Activated CD4-positive, alpha-beta T cell treated with anti-CD3 and anti-CD28 coated beads, Interleukin-2, amount 50 U/mL, for 24 hours (primary cell): ENCODE measurements at places on chromosomes 1 and 21.

GRCh38 chr1:22275626-22276395 is 132.9 kb upstream of the WNT4 start:
- peak; percentile 11 for DNase-seq

DNA sequence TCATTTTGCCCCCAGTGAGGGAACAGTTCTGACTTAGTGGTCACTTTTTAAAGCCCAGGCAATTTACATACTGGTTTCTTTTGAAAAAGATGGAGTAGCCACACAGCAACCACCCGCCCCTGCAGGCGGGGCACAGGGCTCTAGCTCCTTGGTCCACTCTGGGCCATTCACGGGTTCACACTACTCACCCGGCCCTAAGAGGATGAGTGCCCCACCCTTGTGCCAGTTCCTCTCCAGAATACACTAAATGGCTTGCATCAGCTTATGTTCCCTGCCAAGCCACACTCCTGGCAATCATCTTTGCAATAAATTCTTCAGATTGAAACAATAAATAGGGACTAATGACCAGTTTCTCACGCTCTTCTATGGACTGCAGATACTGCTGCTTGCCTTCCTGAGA is 15.7 kb upstream of the ATP13A2 start:
- no peak for DNase-seq

DNA sequence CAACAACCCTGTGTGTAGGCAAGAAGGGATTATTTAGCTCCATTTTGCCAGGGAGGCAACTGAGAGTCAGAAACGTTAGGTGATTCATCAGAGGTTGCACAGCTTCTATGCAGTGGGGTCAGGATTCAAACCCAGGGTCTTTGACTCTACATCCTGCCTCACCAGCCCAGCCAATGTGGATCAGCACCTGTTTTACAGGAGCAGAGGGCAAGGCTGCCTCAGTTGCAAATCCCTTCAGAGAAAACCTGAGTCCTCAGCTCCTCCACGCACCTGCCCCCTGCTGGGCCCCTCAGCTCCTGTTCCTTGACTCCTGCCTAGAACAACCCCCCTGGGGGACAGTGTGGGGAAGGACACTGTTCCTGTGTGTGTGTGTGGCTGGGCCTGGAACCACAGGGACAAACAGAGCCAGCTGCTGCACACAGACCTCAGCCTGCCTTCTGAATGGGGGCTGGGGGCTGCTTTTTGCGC is 61.6 kb downstream of the LRRN2 start:
- DNase-seq = no peak

- DNase-seq = no peak
Observed at GRCh38 chr1:15558516-15558915, 26.3 kb downstream of the AGMAT start.

DNA sequence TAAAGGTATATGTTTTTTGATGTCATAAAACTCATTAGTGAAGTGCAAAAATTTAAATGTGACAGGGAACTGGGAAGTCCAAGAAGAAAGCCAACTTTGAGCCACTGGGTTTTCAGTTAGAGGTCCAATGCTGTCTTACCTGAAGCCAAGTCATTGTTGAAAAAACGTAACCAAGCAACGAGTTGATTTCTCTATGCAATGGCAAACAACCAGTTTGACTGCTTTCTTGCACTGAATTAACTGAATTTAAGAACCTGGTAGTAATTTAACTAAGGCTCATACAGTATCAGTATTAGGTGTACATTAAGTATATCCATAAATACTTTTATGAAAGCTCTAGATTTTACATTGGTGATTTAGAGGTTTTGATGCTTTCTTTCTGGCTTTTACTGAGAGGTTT is 20.2 kb upstream of the S1PR1 start:
- no peak for DNase-seq

DNA sequence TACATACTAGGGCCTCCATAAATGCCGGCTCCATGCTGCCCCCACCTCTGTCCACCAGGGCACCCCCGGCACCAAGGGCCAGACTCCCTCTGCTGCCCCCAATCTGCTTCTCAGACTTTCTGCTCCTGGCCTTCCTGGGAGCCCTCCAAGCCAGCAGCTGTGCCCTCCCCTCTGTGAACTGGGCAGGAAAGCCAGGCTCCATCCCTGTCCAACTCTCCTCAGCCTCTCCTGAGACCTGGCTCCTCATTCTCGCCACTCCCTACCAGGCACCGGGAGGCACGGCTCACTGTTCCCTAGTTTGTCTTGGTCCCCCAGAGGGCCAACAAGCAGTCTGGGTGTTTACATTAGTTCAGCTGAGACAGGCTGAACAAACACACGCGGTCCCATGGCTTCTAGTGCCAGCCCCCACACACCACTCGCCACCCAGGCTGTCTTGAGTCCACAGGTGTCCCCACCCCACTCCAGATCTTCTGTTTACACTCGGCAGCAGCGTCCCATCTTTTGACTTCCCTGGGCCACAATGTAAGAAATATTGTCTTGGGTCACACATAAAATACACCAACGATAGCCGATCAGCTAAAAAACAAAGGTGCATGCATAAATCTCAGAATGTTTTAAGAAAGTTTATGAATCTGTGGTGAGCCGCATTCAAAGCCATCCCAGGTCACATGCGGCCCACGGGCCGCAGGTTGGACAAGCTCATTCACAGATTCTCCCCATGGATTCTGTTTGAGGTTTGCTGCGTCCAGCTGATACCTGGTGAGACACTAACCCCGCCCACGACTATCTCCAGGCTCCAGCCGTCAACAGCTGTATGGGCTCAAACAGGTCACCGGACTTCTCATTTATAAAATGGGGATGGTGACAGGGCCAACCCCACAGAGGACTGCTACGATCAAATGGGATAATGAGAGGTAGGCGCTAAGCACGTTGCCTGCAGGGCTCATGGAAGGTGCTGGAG is 29.5 kb upstream of the ECE1 start:
- DNase-seq = no peak

- no peak for DNase-seq
Observed at GRCh38 chr1:40416709-40417108, 33.6 kb upstream of the ZFP69B start.

- no peak for DNase-seq
Observed at GRCh38 chr1:228781161-228781808, 46.0 kb downstream of the RHOU start.

DNA sequence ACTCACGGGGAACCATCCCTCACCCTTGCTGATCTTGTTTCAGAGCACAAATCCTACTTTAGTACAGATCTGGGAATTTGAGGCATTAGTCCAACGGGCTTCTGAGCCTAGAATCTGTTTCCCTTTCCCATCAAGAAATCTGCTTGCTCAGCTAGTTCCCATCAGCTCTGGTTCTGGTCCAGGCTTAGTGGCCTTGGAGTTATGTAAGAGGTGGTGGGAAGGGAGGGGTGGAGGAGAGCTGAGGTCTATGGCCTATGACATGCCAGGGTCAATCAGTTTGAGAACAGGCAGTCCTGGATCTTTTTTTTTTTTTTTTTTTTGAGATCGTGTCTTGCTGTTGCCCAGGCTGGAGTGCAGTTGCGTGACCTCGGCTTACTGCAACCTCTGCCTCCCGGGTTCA is 4.1 kb downstream of the GSTM1 start:
- no peak for DNase-seq

DNA sequence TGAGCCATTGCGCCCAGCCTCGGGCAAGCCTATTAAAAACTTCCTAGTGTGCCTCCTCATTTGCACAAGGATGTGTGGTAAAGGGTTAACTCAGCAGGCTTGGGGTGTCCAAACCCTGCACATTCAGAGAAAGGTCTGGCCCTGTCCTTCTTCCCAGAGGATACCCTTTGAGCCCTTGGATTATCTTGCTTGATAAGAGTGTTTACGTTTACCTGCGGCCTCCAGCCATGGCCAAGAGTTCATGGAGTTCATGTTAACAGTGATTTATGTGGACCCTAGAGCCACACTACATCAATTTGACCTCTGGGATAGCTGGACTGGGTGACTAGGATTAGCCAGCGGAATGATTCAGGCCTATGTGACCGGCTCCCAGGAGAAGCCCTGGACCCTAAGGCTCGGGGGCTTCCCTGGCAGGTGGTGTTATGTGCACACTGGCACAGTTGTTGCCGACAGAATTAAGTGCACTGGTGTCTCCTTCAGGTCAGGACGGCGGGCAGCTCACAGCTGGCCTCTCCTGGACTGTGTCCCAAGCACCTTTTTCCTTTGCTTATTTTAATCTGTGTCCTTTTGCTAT is 7.7 kb upstream of the TCP10L start:
- DNase-seq = no peak

DNA sequence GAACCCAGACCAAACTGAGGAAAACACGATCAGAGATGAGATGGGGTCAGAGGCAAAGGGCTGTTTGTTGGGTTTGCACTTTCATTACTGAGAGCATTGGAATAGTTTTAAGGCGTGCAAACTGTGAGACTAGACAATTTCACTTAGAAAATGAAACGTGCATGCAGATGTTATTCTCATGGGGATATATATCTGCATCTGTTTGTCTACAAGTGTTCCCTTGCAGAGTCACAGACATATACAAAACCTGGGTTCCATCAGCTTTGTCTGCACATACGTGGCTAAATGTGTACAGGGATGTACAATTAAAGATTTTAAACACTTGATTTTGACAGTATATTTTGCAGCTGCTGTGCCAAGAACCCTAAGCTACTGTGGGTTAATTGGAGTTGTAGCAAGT is 355.4 kb downstream of the KIF26B start:
- DNase-seq = no peak

DNA sequence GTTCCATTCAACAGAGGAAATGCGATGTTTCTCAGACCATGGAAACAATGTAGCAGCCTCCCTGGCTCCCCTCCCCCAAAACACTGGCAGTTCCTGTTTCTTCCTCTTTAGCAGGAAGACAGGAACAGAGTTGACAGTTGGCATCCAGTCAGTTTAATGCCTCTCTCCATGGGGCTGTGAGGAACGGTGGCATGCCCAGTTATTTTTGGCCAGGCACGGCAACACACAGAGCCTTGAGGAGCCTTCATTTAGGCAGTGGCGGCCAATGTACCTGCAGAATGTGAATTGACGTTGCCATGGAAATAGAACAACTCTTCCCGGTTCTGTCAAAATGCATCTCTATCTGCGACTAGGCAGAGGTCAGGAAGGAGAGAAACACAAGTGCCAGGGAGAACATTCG is 330.6 kb downstream of the DSCAM start:
- no peak for DNase-seq

- DNase-seq = peak; percentile 51
Observed at GRCh38 chr1:67211589-67212563, 45.6 kb downstream of the IL23R start.

GRCh38 chr21:41802684-41803083 is 35.8 kb upstream of the RIPK4 start:
- no peak for DNase-seq

DNA sequence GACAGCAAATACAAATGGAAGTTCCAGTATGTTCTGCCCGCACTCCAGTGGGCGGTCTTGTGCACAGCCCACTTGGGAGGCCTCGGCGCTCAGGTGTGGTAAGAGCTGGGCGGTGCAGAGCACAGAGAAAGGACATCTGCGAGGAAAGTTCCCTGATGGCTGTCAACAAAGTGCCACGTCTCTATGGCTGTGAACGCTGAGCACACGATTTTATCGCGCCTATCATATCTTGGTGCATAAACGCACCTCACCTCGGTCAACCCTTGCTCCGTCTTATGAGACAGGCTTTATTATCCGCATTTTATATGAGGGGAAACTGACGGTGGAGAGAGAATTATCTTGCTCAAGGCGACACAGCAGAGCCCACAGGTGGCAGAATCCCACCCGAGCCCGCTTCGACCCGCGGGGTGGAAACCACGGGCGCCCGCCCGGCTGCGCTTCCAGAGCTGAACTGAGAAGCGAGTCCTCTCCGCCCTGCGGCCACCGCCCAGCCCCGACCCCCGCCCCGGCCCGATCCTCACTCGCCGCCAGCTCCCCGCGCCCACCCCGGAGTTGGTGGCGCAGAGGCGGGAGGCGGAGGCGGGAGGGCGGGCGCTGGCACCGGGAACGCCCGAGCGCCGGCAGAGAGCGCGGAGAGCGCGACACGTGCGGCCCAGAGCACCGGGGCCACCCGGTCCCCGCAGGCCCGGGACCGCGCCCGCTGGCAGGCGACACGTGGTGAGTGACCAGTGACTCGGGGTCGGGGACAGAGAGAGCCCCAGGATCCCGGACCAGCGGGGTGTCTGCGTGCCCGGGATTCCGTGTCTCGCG is at the start of gene IL12RB2:
Gene IL12RB2, plus strand, starts transcription at position 623 of the 810 bp plus-strand sequence. CDS start 12,496 bp downstream, outside the sequence.
- peak; percentile 34 for DNase-seq

DNA sequence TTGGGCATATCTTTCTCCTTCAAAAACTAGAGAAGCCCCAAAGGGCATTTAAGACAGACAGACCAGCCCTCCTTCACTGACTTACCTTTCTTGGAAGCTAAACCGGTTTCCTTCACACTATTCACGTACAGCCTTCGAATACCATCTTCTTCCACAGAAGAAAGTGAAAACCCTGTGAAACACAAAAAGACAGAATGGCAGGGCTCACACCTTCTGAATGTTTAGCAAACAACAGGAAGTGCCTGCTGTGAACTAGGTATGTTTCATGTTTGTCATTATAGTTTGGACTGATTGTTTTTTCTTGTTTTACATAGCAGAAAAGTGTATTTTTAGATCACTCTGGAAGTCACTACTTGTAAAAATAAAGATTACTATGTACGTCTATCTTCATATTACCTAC is 148.6 kb upstream of the KRTAP19-8 start:
- no peak for DNase-seq

DNA sequence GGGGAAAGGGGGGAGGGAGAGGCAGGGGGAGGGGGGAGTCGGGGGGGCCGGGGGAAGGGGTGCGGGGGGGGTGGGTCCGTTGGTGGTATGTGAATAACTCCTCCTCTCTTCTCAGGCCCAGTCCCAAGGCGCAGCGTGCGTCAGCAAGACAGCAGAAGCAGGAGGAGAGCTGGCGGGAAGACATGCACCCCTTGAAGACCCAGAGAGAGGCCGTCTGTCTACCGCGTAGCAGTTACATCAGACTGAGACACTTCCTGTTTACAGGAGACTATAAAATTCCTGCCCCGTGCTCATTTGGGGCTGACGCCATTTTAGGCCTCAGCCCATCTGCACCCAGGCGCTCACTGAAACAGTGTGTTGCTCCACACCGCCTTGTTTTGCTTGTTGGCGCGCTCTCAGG is 55.3 kb downstream of the SETD4 start:
- no peak for DNase-seq

GRCh38 chr21:33844104-33844889 is 71.3 kb downstream of the ATP5PO start:
- no peak for DNase-seq

GRCh38 chr21:37431243-37431642 is 64.7 kb downstream of the DYRK1A start:
- DNase-seq = no peak

- no peak for DNase-seq
Observed at GRCh38 chr1:6412896-6413295, 6.8 kb downstream of the HES2 start.

- DNase-seq = no peak
Observed at GRCh38 chr1:230280906-230281413, 145.2 kb downstream of the PGBD5 start.

GRCh38 chr1:36464605-36465393 is 615 bp upstream of the MRPS15 start:
- DNase-seq = no peak

DNA sequence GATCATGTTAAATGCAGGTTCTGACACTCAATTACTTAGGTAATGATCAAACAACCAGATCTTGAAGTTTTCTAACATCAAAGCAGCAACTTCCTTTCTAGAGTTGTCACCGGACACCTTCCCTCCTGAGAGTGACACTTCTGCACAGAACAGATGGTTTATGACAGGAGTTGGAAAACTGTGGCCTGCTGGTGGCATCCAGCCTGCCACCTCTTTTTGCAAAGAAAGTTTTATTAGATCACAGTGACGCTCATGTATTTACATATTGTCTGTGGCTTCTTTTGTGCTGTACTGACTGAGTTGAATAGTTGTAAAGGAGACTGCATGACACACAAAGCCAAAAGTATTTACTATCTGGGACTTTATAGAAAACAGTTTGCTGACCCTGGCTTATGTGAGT is 28.3 kb downstream of the DDR2 start:
- no peak for DNase-seq

- no peak for DNase-seq
Observed at GRCh38 chr1:186503190-186503589, 42.3 kb upstream of the PDC start.
